ENCODE measurements at places on chromosomes 4 and X.
A peak's percentile ranks its signal among the peaks of the same experiment; 100 is the strongest.

- no peak for DNase-seq
These were observed 5.4 kb upstream of the PHEX start for GRCh38 chrX:22026731-22027130.

GRCh38 chr4:89899152-89899551 is 4.5 kb downstream of the MMRN1 start:
- no peak for DNase-seq

DNA sequence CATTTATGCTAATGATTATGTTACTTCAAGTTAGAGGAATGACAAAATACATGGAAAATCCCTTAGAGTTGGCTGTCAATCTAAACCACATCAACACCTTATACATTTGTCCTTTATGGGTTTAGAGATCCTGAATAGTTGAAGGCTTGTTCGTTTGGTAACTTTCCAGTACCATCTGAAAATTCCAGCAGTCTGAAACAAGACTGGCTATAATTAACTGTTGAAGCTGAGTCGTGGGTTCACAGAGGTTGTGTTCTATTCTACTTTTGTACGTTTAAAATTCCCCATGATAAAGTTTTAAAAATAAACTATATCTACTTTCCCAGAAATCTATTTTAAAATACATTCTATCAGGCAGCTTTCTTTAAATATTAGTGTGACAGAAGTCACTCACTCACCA is 73.0 kb downstream of the USP46 start:
- DNase-seq: no peak

DNA sequence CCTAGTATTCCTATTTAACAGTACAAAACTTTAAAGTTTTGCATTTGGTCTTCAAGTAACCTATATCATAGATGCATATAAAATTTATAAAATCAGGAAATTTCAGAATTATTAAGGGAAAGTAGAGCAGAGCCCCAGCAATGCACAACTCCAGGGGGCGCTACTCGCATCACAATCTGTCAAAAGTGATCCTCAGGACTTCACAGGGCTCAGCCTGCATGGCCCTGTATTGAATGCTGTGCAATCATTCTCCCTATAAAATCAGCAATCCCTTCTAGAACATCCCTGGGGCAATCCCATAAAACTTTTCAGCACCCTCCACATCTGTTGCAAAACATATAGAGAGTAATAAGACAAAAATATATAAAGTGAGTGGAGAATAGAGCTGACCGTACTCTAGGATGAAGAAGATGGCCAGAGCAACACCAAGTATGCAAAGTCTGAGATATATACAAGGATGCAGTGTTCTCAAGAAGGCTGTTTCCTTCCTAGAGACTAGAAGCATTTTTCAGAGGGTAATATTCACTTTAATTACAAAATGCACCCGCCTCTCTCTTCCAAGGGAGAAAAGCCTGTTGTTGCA is 12.5 kb upstream of the PPARGC1A start:
- DNase-seq: no peak

DNA sequence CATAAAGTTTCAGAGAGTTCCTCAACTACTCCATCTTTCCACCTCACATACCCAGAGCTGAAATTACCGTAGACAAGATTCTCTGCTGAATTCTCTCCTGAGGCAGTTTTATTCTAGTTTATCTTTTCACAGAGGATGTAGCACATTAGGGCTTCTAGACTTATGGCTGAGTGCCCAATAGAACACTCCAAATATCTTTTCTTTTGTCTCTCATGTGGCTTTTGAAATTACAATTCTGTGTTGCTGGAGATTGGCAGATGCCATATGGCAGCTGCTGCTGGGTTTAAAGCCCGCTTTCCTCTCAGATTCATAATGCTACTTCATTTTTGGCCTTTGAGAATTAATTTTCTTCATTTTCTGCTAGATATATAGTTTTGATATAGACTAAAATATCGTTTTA is 107.6 kb upstream of the BANK1 start:
- no peak for DNase-seq

- no peak for DNase-seq
These were observed 54.2 kb upstream of the SMIM10 start for GRCh38 chrX:134936542-134936941.

DNA sequence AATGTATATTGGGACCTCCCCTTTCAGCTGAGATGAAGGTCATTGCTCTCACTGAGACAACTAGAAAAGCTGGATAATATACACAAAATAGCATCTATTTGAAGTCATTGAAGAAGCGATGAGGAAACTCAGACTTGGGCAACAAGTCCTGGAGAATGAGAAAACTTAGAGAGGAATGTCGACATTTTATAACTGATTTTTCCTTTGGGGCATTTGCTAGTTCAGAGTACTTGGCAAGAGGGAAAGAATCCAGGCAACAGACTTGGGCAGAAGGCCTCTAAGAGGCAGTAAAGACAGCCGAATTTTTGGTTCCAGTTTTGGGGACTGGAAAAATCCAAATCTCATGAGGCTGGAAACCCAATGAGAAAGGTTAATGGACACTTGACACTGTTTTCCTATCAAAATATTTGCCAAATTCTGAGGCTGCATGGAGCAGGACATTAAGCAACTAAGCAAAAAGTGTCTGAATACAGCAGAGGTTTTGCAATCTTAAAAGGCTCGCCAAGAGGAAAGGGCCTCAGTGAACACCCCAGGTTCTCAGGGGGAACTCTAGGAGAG is 21.0 kb upstream of the ANXA5 start:
- no peak for DNase-seq

- no peak for DNase-seq
These were observed 160.6 kb downstream of the BCOR start for GRCh38 chrX:39936886-39937770.

DNA sequence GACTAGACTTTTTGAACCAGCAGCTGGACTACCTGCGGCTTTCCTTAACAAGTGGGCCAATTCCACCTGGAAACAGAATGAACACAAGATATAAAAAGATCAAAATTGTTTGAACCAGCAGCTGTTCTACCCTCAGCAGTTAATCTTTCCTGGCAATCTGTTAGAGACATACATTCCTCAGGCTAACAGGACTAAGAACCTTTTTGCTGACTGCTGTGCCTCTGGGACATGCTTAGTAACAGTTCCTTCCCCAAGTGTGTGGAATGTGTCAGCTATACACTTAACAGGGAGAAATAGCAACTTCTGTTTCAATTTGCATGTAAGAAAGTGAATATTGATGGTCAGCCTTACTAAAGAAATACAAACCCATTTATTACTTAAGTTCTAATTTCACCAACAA is 554.4 kb downstream of the ARAP2 start:
- DNase-seq: no peak

GRCh38 chr4:2797545-2798305 is 4.8 kb downstream of the SH3BP2 start:
- DNase-seq: no peak

DNA sequence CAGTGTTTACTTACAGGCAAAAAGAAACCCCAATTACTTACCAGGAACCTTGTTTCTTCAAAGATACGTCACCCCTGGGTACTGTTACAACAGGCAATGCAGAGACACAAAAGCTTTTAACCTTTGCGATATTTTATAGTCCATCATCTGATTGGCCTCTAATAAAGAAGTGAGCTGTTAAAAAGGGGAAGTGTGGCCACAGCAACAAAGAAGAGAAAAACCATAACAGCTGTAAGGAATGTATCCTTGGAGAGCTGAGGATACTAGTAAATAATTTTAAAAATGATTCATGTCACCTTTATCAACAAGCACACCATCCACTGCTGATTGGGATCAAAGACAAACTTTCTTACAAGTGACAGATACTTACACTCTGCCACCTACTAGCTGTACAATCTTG is 14.1 kb downstream of the GABRA4 start:
- DNase-seq: no peak

- DNase-seq: no peak
These were observed 83.9 kb downstream of the MAMLD1 start for GRCh38 chrX:150446995-150447394.

- no peak for DNase-seq
These were observed 297.2 kb downstream of the GRXCR1 start for GRCh38 chr4:43189741-43190140.

- DNase-seq: no peak
These were observed 10.4 kb downstream of the CLCN5 start for GRCh38 chrX:49932791-49933190.

GRCh38 chr4:5259471-5259870 is 208.2 kb downstream of the STK32B start:
- no peak for DNase-seq

DNA sequence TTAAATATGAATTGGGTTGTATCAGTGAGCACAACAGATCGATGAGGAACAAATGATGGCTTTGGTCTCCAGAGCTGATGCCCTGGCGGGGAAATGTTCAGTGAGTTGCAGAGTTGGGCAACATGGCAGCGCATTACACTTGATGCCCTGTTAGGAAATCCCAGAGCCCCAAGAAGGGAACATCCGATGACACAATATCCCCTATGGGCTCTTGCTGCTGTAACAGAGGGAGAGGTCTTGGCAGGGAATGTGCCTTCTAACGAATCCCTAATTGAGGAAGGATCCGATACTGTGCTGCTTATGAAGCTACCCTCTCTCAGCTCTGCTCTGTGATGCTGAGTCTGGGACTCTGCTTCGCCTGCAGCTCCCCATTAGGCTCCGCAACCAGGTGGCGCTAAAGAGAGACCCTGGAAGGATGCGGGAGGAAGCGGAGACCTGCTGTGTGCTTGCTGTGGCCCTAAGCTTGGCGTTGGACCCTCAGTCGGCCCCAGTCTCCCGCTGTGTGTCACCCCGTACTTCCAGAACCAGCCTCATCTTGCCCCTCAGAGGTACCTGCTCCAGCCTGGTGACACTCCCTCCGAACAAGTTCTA is 38.9 kb downstream of the PDHA1 start:
- no peak for DNase-seq

- DNase-seq: no peak
These were observed 7.1 kb downstream of the PF4V1 start for GRCh38 chr4:73860181-73860580.

DNA sequence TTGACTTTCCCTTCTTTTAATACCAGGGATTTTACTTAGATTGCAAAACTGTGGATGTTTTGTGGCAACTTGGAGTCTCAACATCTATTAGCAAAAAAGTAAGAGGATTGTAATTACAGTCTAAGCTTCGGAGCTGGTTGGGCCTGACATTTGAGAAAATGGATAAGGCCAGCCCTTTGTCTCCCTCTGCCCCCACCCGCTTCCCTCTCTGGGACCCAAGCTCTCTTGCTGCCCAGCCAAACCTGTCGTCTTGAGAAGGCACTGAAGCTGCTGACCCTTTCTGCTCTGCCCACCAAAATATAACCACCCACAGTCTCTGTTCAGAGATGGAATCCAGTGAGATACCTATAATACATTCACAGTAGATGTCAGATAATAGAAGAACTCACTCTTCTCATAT is 49.6 kb downstream of the SHROOM3 start:
- DNase-seq: no peak

DNA sequence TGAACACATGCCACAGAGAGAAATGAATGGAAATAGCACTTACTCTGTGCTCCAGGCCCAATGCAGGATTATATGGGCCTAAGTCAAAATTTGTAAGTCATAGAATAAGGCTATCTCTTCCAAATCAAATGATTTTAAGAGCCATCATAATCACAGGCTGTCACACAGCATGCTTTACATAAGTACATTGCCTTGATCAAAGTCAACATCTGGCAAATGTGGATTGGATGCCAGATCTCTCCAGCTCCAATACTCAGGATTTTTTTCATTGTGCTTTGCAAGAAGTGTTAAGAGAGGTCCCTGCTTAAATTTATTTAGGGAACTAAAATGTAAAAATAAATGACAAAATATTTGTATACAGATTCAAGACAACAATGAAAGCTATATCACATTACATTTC is 299.9 kb downstream of the PRDM5 start:
- no peak for DNase-seq

- peak; percentile 10 for DNase-seq
These were observed 189.1 kb upstream of the C1QTNF7 start for GRCh38 chr4:15238720-15239119.

DNA sequence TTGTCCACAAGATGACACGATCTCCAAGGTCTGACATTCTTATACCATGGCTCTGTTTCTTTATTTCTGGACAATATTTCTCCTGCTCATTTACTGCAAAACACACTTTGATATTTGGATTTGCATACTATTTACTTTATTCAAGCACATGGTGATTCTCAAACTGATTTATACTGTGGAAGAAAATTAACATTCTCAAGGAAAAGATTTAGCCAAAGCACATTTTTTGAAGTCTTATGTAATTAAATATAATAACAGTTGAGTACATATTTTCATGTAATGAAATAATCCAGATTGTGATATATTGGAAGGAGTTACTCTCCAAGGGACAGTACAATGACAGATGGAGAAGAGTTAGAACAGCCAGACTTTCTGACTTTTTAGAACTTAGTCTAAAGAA is 155.8 kb upstream of the CT83 start:
- DNase-seq: no peak

DNA sequence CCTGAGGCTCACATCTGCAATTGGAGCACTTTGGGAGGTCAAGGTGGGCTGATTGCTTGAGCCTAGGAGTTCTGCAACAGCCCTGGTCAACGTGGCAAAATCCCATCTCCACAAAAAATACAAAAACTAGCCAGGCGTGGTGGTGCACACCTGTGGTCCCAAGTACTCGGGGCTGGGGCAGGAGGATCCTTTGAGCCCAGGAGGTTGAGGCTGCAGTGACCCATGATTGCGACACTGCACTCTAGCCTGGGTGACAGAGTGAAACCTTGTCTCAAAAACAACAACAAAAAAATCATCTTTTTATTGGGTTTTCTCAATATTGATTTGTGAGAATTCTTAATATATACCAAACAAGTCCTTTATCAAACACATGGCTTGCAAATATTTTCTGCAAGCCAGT is 64.9 kb downstream of the ANKRD17 start:
- no peak for DNase-seq

DNA sequence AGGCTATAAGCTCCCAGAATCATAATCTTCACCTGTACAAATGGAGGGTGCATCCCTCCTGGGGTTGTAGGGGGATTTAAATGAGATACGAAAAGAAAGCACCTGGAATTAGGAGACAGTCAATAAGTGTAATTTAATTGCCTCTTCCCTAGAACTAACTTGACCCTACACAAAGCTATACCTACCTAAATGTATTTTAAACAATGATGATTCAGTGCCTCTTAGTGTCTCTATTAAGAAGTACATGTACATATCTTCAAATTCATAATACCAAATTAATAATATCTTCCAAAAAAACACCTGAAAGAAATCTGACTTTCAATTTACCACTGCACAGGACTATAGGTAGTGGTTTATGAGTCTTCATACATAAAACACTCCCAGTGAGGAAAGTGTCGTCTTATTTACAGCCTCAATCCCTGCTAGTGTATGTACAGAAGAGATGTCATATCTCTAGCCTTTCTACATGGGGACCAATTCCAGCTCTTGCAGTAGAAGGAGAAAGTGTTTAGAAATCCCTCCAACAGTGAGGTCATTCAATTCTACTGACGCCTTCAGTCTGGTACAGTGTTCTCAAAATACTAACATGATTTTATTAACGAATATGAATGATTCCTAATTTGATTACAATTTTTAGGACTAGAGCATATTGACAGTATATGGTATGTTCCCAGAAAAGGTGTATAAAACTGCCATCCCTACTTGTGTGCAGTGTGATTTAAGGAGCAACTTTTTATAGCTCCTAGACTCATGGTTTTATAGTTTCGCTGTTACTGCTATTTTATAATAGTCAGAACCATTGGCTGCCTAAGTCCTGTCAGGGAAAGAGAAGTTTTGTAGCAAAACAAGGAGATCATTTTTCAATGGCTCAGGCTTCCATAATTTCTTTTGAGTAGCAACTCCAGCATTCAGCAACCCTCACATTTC is 282.7 kb downstream of the UNC5C start:
- no peak for DNase-seq

GRCh38 chrX:98379134-98379533 is 1495.4 kb downstream of the RPA4 start:
- DNase-seq: no peak

- DNase-seq: no peak
These were observed 38.7 kb downstream of the BEX3 start for GRCh38 chrX:103415068-103415467.

Data from H54 (cell line).